Hepatocyte (in vitro differentiated cells): ENCODE measurements at places on chromosomes 1 and 21. TPM values are rescaled to one million over a fixed set of nuclear protein-coding genes. Genes with fewer than 3 reads are reported as not detected.

Gene NLRP3
- 0.13 and 0.20 TPM in 2 replicates for total RNA-seq

Gene LENEP
- 0.92 TPM in 1 of 2 replicates, not detected in the other for total RNA-seq

Gene RAP1GAP
- 12.0 and 12.3 TPM in 2 replicates for total RNA-seq

Gene LDLRAD2
- 0.10 and 0.20 TPM in 2 replicates for total RNA-seq

Gene DCST1
- total RNA-seq: 0.60 TPM in 1 of 2 replicates, not detected in the other

Gene ATAD3A
- 15.5 and 16.7 TPM in 2 replicates for total RNA-seq

Gene NBPF12
- 8.0 and 10.3 TPM in 2 replicates for total RNA-seq

Gene FAM229A
- 4.2 and 5.4 TPM in 2 replicates for total RNA-seq

Gene RHD
- total RNA-seq: not detected in 2 replicates

Gene CLCNKB
- 0.47 and 1.0 TPM in 2 replicates for total RNA-seq

Gene LCE1F
- total RNA-seq: not detected in 2 replicates

Gene KIF26B
- 19.8 and 21.6 TPM in 2 replicates for total RNA-seq

Gene MSH4
- 0.37 and 0.52 TPM in 2 replicates for total RNA-seq

Gene SLC30A10
- 14.1 and 14.7 TPM in 2 replicates for total RNA-seq

Gene DYNLT4
- total RNA-seq: 0.30 and 1.6 TPM in 2 replicates

Gene RNU1-3
- total RNA-seq: under 0.01 TPM in 2 replicates

Gene GPR3
- total RNA-seq: 0.32 and 0.47 TPM in 2 replicates

Gene FCN3
- not detected in 2 replicates for total RNA-seq

Gene CFH
- 123 and 138 TPM in 2 replicates for total RNA-seq

Gene CFHR3
- total RNA-seq: 1.7 and 1.8 TPM in 2 replicates

Gene TSSK3
- total RNA-seq: 1.4 TPM in 1 of 2 replicates, not detected in the other

Gene REN
- total RNA-seq: 15.4 and 16.2 TPM in 2 replicates

Gene LRRC71
- total RNA-seq: not detected in 2 replicates

Gene DNM3
- 0.88 and 1.5 TPM in 2 replicates for total RNA-seq

Gene DNAI4
- 5.9 and 7.6 TPM in 2 replicates for total RNA-seq

Gene SPRR2F
- total RNA-seq: 0.80 and 2.5 TPM in 2 replicates

Gene PLD5
- total RNA-seq: 0.33 and 0.60 TPM in 2 replicates

Gene PAPPA2
- 2.6 and 2.9 TPM in 2 replicates for total RNA-seq

Gene TLR5
- total RNA-seq: 0.88 and 1.9 TPM in 2 replicates

Gene KRTAP13-2
- not detected in 2 replicates for total RNA-seq

Gene NFIA
- 15.1 and 18.1 TPM in 2 replicates for total RNA-seq

Gene VASH2
- total RNA-seq: 3.6 and 4.5 TPM in 2 replicates

Gene CAP1
- total RNA-seq: 186 and 191 TPM in 2 replicates

Gene F13B
- total RNA-seq: 11.3 and 12.3 TPM in 2 replicates

Gene PTGFR
- total RNA-seq: 4.8 and 5.3 TPM in 2 replicates

Gene INSRR
- not detected in 2 replicates for total RNA-seq

Gene CD1B
- total RNA-seq: not detected in 2 replicates

Gene ANKRD13C
- 25.1 and 26.5 TPM in 2 replicates for total RNA-seq

Gene RNF19B
- total RNA-seq: 16.1 and 21.3 TPM in 2 replicates

Gene WNT4
- 1.6 and 1.7 TPM in 2 replicates for total RNA-seq

Gene MTOR
- total RNA-seq: 35.8 and 37.7 TPM in 2 replicates

Gene SPATA46
- not detected in 2 replicates for total RNA-seq

Gene SELL
- 0.96 and 1.5 TPM in 2 replicates for total RNA-seq

Gene RIPPLY3
- total RNA-seq: 0.17 TPM in 1 of 2 replicates, not detected in the other

Gene UBE2J2
- 31.3 and 31.7 TPM in 2 replicates for total RNA-seq

Gene OR2L13
- total RNA-seq: not detected in 2 replicates

Gene S100A8
- 0.70 TPM in 1 of 2 replicates, not detected in the other for total RNA-seq

Gene OR2T2
- total RNA-seq: not detected in 2 replicates

Gene BCAN
- total RNA-seq: 0.03 and 0.84 TPM in 2 replicates

Gene CHRM3
- 5.5 and 6.6 TPM in 2 replicates for total RNA-seq

Gene DYRK1A
- 72.6 and 85.2 TPM in 2 replicates for total RNA-seq

Gene GJB5
- 0.76 and 0.80 TPM in 2 replicates for total RNA-seq

Gene KMO
- total RNA-seq: 1.4 and 2.0 TPM in 2 replicates

Gene LCE4A
- not detected in 2 replicates for total RNA-seq

Gene SPRR1B
- not detected in 2 replicates for total RNA-seq

Gene CLEC20A
- total RNA-seq: not detected in 2 replicates

Gene OLFM3
- 6.2 TPM in 2 replicates for total RNA-seq

Gene MPZ
- total RNA-seq: 0.80 and 2.1 TPM in 2 replicates
